Activated CD8-positive, alpha-beta memory T cell treated with anti-CD3 and anti-CD28 coated beads, Interleukin-2, amount 50 U/mL, for 4 hours (primary cell): ENCODE measurements at places on chromosomes 2 and 18.

GRCh38 chr2:9820020-9820973 lies 23.0 kb upstream of the TAF1B start:
- no peak for DNase-seq

- no peak for DNase-seq
Observed at GRCh38 chr18:13932285-13933025, 17.1 kb upstream of the MC2R start.

GRCh38 chr2:122643725-122644329 lies 888.4 kb downstream of the TSN start:
- DNase-seq: no peak

DNA sequence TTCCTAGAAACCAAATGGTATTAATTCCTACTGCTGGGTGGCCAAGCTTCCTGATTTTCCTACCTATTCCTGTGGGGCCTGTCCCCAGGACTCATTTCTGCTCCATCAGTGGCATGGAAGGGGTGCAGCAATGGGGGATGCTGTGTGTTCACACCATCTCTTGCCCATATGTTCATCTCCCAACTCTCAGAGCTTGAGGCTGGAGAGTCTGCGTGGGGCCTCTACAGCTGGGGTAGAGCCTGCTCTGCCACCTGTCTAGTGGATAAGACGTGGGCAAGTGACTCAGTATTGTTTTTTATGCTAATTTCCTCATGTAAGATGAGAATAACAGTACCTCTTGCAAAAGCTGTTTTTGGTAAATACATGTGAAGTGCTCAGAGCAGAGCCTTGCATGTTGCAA lies 149.8 kb downstream of the ACTR3 start:
- no peak for DNase-seq

DNA sequence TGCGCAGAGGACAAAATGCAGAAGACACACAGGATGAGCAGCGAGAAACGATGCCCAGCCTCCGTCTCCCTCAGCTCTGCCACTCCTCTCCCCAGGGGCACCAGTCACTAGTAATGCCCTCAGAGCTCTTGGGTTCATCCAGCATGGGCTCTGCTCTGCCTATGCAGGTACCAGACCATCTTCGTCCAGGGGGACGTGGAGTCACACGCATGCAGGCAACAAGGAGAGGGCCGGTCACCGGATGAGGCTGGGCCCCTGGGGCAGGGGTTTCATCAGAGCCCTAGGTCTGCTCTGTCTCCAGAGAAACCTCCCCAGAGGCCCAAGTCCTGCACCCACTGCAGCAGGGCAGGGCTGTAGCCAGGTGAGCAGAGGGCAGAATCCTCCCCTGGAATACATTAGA lies 23.9 kb downstream of the RAB31 start:
- DNase-seq: no peak

DNA sequence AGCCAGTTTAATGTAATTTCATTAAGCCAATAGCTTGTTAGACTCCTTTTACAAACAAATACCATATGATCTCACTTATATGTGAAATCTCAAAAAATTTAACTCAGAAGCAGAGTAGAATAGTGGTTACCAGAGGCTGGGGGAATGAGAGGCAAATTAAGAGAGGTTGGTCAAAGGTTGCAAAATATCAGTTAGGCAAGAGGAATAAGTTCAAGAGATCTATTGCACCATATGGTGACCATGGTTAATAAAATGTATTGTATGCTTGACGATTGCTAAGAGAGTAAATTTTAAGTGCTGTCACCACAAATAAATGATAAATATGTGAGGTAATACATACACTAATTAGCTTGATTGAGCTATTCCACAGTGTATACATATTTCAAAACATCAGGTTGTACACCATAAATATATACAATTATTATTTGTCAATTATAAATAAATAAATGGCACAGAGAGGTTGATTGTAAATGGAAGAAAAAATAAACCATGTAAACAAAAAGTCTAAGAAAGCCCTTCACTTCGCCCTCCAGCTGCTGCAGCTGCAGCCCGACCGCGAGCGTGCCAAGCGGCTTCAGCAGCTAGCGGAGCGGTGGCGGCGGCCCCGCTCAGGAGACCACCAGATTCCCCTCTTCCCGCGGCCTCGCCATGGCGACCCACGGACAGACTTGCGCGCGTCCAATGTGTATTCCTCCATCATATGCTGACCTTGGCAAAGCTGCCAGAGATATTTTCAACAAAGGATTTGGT lies 23.0 kb upstream of the ACTR2 start:
- peak; percentile 24 for DNase-seq

- no peak for DNase-seq
Observed at GRCh38 chr2:233062946-233063268, 2.8 kb downstream of the INPP5D start.

GRCh38 chr2:72011791-72012190 lies 135.9 kb downstream of the CYP26B1 start:
- no peak for DNase-seq

GRCh38 chr2:137862651-137863050 lies 101.6 kb upstream of the HNMT start:
- no peak for DNase-seq

DNA sequence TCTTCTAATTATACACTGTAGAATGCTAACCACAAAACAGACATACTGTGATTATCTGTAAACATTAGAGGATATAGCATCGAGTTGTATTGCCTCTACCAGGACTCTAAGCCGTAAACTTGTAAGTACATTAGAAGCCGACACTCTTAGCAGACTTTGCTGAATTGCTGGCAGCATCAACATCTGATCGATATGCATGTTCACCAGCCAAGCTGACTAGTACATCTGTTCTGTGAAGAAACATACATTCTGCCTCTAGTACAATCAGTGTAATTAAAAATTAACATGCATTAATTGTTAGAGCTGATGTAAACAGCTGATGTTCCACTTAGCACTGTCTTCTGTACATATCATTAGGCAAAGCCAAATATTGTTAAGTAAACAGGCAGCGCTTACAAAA lies 502.2 kb downstream of the NR4A2 start:
- DNase-seq: no peak

GRCh38 chr2:201116959-201117734 lies 1.2 kb downstream of the CFLAR start:
- DNase-seq: no peak

GRCh38 chr2:19711470-19712372 lies 190.1 kb downstream of the TTC32 start:
- no peak for DNase-seq
